ENCODE measurements at places on chromosomes 2 and 18.

- peak; percentile 40 for DNase-seq
These were observed 18.3 kb downstream of the IL1B start for GRCh38 chr2:112818094-112818902.

DNA sequence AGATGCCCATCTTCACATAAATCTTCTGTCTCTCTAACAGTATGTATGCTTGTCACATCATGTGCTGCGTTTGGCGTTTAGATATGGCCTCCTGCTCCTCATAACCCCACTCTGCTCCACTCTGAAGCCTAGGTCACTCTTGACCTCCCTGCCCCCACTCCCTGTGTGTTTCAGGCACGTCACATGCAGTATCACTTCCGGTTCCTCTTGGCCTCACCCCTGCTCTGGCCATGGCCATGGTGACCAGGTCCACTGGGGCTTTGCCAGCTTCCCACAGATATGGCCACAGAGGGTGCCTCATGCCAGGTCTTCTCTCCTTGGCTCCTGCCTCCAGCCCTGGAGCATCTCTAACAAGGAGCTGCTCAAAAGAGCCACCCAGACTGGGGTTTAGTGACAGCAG is 160.0 kb downstream of the RNF152 start:
- DNase-seq = no peak

DNA sequence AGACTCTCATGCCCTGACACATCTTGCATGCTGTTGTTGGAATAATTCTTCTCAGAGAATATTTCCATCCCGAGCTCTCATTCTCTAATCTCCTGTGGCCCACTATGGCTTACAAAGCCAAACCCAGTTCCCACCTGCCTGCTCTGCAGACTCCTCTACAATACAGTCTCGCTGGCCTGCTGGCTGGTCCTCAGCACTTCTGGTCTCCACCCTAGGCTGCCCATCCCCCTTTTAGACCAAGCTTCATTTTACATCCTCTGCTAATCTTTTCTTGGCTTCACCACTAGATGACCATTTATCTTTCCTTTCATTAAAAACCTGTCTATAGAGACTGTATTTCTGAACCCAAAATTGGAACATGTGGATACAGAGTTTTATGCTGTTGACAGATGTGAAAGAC is 42.5 kb upstream of the YPEL5 start:
- DNase-seq = no peak

DNA sequence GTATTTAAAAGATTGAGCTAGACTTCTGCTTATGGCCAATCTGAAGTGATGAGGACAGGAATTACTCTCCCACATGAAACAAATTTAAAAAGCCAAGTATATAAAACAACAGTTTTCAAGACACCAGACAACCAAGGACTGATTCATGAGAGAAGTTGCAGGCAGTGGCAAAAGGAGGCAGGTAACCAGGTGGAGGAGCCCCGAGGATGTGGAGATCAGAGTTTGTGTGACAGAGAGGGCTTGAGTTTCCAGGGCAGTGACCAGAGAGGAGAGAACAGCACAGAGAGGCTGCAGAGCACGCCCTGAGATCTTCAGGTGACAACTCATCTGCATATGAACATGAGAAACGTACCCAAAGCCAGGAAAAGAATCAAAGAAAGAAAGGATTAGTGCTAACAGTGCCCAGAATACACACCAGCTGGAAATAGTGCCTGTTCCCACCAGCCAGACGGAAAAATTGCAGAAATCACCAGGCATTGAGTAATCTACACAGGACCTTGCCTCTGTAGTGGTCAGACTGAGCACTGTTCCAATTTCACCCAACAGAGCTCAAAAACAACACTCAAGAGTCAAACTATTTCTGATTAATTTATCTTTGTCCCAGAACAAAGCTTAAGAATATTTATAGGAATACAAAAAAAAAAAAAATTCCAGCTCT is 173.1 kb downstream of the SEPTIN10 start:
- no peak for DNase-seq

DNA sequence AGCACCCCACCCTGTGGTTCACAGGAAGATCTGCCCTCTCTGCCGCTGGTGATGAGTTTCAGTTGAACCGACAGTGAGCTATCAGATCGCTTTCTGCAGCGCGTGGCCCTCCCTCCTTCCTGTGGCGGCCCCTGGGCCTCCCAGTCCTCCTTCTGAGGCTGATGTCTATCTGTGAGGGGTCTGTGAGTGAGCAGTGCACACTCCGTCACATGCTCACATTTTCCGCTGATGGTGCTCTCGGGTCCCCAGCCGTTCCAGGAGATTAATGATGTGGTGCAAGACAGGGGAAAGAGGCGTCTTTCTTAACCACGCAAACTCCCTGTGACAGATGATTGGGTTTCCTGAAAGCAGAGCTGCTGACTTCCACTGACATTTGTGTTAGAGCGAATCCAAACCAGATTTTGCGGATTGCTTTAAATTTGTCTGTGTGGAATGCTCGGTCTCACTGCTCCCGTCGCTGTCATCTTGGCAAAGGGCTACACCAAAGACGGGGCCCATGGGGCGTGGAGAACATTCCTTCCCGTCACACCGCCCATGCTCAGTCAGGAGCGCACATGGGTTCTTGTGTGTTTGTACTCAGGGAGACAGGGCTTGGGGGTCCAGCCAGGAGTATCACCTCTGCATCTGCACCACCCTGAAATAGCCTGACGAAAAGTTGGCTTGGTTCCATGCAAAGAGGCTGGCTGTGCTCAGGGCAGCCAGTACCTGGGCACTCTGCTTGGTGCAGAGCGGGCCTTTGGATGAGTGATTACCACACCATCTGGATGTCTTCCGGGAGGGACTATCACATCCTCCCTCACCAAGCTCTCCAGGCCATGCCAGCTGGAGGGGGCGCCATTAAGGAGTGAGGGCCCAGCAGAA is 154.7 kb upstream of the HS6ST1 start:
- no peak for DNase-seq

DNA sequence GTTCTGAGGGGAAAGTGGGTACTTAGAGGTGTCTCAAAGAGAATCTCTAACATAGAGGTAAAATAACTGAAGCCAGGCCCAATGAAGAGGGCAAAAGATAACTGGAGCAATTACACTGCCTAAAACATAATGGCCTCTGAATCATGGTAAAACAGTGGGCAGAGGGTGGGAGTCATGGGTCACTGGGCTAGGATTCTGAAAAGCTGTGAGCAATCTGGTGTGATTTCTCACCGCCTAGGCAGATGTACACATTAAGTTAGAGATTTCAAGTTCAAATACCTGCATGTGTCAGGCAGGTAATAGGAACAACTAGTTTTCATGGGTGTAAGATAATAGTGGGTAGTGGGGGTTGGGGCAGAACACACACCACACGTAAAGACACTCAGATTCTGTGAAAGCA is 45.6 kb downstream of the INSIG2 start:
- DNase-seq = no peak

DNA sequence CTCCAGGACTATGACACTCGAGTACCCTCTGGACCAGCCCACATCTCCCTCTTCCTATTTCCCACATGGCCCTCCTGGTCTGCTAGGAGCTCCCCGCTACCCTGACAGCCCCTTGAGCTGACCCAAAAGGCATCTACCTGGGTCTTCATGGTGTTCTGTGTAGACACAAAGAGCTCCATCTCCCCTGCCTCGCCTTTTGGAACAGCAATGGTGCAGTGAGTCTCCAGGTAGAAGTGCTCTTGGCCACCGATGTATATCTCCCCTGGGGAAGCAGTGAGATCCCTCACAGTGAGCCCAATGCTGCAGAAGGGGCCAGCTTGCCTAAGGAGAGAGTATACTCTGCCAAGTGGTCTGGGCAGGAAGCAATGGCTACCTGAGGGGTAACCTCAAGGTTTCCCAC is 47.8 kb downstream of the XDH start:
- DNase-seq = no peak

DNA sequence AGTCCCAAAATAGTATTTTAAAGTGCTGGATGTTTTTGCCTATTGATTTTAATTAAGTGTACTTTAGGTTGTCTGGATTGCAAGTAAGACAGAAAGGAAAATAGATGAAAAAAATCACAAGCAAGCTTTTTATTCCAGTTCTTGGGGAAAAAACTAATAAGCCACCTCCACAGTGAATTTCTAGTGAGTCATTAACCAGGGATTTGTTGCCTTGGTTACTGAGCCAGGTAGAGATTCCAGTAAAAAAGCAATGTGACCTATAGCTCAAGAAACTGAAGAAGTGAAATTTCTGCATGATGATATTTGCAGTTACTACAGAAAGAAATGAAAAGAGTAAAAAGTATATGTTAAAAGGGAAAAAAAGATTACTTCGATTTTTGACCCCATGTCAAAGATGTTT is 160.6 kb downstream of the METTL4 start:
- DNase-seq = no peak

- DNase-seq = no peak
These were observed 92.8 kb upstream of the MAP4K3 start for GRCh38 chr2:39529836-39530235.

- no peak for DNase-seq
These were observed 70.9 kb downstream of the SUCLG1 start for GRCh38 chr2:84388133-84388532.

DNA sequence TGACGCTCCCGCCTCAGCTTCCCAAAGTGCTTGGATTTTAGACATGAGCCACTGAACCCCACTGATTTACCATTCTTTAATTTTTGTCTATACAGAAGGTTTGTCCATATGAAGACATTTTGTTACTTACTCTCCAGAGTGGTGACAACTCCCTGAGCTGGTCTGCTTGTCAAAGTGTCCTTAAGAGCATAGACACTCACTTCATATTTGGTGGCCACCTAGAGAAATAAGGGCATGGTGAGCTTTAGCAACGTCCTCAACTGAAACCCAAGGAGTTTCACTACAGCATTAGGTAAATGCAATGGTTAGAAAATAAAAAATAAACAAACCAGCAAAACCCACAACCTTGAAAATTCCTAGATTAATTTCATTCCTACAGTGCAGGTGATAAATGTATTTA is 57.8 kb downstream of the FN1 start:
- DNase-seq = no peak

GRCh38 chr2:149029307-149029965 is 9.1 kb upstream of the LYPD6B start:
- DNase-seq = no peak

DNA sequence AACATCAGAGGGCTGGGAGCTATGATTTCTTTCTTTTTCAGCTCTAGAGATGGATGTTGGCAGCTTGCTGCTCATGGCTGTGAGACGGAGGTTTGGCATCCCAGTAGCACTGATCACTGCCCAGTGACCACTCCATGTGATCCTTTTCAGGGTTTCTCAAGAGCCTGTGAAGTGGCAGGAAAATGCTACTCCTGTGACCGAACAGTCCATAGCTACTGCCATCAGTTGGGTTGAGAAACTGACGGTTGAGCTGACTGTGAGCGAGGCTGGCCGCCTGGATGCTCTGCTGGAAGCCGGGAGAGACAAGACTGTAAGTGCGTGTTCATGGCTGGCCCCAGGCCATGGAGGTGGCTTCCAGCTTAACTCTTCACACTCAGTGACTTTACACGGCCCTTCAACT is 34.2 kb downstream of the VWA3B start:
- DNase-seq = no peak

DNA sequence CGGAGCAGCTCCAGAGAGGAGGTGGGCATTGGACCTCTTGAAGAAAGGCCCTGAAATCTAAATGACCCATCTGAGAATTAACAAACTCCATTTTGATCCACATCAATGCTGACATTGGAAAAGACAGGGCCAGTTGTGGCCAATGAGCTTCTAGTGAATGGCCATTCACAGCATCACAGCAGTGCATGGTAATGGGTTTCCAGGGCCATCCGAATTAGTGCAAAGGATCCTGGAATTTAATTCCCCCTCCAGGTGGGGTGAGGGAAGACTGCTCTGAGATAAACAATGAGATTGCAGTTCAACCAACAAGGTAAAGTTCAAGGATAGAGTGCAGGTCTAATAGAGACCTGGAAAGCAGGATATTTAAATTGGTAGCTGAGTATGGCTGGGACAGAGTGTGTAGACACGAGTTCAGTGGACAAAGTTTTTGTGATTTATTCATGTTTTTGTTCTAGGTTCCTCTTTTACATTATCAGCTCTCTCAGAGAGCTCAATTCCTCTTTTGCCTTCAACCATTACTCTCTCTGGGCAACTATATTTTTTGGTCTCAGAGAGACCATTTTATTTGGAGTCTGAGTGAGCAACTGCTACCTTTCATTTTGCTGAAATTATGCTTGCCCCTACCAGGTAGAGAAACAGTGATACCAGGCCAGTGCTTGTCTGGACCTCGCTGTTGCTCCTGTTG is 5.0 kb downstream of the TACR1 start:
- DNase-seq = no peak

DNA sequence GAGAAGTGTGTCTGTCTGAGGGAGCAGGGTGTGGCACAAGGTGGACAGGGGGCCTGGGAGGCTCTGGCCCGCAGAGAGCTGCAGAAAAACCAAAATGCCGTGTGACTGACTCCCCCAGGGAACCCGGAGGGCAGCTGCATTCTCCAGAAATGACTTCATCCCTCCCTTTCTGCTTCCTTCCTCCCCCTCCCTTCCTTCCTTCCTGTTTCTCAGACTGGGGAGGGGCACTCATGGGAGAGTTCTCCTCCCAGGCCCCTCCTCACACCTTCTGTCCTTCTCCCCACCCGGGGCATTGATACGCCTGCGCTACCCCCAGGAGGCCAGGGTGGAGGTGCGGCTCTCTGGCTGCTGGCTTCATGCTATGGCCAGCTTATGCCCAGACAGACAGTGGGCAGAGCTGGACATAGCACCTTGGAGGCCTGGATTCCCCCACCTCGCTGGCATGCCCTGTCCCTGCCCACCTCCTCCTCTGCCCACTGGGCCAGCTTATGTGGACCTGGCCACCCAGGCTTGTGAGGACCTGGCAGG is 8.2 kb upstream of the GPR17 start:
- no peak for DNase-seq

GRCh38 chr2:68775272-68775842 is 40.7 kb downstream of the ARHGAP25 start:
- no peak for DNase-seq

All from body of pancreas (tissue), 4 donors.